ENCODE measurements at places on chromosomes 5 and 9. TPM values are rescaled to one million over a fixed set of nuclear protein-coding genes. Genes with fewer than 3 reads are reported as not detected.

Gene STING1
- 23.9 TPM for polyA plus RNA-seq

- no peak overlapping the region for H3K27ac ChIP-seq
- no peaks in the 10 kb centered on the region for H3K36me3 ChIP-seq
- no peak for DNase-seq
- no peaks in the 10 kb centered on the region for H3K27me3 ChIP-seq
- no peaks in the 10 kb centered on the region for H3K4me1 ChIP-seq
Measured at GRCh38 chr9:5493679-5494511, 16.4 kb upstream of the PDCD1LG2 start.

- H3K36me3 ChIP-seq, result no peaks in the 10 kb centered on the region
- H3K4me3 ChIP-seq, result no peak overlapping the region
Measured at GRCh38 chr9:37969130-37969529, 65.2 kb upstream of the SLC25A51 start.

DNA sequence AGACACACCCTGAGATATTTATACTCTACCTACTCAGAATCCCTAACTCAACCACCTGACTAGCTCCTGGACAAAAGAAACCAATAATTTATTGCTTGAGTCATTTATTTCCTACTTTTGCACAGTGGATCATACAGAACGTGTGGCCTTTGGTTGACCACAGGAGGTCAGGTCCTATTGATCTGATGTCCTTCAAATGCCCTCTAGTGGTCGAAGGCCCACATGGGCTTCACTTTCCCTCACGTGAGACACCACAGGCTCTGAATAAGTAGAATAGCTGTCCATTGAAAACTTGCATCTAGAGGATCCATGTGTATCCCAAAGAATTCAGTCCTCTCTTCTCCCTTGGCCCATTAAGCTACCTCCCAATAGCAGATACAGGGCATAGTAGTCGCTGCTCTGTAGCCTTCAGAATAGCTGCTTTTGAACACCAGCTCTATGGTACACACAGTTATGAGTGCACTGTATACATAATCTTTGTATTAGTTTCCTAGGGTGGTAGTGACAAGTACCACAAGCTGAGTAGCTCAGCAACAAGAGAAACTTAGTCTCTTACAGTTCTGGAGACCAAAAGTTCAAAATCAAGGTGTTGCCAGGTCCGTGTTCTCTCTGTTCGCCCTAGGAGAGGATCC is 177.6 kb upstream of the SMARCA2 start:
- H3K36me3 ChIP-seq, result no peaks in the 10 kb centered on the region
- no peaks in the 10 kb centered on the region for H3K27me3 ChIP-seq
- H3K27ac ChIP-seq, result no peak overlapping the region
- no peaks in the 10 kb centered on the region for H3K4me1 ChIP-seq

DNA sequence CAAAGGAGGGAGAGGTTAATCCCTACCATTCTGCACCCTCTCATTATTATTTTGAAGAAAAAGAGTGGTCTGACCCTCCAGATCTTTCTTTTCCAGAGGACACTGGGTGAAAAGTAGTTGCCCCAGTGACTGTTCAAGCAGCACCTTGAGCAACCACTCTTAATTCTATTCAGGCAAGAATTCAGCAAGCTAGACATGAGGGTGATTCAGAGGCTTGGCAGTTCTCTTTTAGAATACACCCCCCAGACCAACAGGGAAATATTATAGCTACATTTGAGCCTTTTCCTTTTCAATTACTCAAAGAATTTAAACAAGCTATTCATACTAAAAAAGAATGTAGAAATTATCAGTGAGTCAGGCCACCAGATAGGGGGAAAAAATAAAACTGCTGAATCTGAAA is 178.3 kb downstream of the MRPS30 start:
- no peak overlapping the region for H3K27ac ChIP-seq
- no peaks in the 10 kb centered on the region for H3K27me3 ChIP-seq
- no peak for DNase-seq
- H3K4me1 ChIP-seq, result no peaks in the 10 kb centered on the region
- no peak overlapping the region for H3K4me3 ChIP-seq

Gene FUT7
- not detected for polyA plus RNA-seq

DNA sequence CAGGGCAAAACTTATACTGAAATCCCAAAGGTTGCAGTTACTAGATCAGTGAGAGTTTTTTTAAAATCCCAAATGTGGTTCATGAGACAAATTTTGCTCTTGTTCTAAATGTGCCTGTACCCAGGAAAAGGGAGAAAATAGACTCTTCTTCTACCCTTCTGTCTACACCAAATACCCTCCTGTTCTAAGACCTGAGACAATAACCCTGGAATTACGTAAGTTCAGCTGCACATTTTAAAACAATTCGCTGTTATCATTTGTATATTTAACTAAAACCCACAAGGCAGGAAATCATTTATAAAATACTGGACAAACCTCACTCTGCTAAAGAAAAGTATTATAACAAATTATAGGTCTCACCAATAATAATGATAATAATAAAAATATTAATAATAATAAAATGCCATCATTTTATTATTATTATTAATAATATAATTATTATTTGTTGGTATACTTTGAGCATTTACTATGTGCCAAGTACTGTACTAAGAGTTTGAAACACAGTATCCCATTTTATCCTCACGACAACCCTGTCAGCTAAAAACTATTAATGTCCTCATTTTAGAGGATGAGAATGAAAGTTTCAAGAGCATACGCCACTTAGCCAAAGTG is 49.8 kb upstream of the AFAP1L1 start:
- no peak for DNase-seq
- H3K36me3 ChIP-seq, result no peaks in the 10 kb centered on the region
- H3K27ac ChIP-seq, result no peak overlapping the region
- H3K4me1 ChIP-seq, result no peaks in the 10 kb centered on the region
- no peaks in the 10 kb centered on the region for H3K27me3 ChIP-seq
- H3K4me3 ChIP-seq, result no peak overlapping the region

Gene ARHGEF28
- polyA plus RNA-seq, result 7.5 TPM

DNA sequence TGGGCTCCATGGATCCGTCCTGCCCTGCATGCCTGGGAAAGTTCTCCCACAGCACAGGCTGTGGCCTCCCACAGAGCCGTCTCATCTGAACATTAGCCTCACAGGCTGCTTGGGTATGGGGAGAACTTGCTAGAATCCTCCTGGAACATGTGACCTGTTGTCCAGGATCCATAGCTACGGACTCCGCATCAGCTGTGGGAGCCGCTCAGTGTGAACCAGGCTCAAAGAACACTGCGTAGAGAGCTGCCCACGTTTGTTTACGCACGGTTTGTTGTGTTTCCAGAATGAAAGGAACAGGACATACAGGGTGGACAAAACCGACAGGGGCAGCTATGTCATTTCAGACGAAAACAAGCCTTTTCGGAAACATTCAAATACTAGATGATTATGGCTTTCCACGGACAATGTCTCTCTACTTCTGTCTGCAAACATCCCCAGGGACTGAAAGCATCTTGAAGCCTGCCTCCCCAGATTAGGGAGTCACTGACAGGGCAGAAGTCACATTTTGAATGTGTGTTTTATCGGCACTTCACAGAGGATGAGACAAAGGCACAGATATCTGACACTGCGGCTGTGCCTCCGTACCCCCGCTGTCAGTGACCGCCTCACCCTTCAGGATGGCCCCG is 390.3 kb downstream of the GADD45G start:
- H3K27ac ChIP-seq, result no peak overlapping the region
- DNase-seq, result no peak
- H3K4me3 ChIP-seq, result no peak overlapping the region
- H3K4me1 ChIP-seq, result no peaks in the 10 kb centered on the region
- H3K36me3 ChIP-seq, result no peaks in the 10 kb centered on the region
- H3K27me3 ChIP-seq, result no peaks in the 10 kb centered on the region

Gene PCDHA4
- not detected for polyA plus RNA-seq

DNA sequence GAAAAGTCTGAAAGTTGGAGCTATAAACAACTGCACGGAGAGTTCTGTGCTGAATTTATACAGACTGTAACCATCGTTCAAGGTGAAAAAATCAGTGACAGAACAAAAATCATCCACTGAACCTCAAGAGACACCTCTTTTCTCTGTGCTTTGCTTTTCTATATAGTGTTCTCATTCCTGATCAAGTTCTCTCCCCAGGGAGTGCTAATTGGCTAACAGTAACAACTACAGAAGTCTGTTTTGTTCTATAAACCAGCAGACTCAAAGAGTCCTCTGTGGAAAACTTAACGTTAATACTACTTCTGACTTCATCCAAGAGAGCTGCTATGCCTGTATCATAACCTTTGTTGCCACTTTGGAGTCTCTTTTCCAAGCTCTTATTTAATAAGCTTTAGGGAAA is 1388.3 kb upstream of the C9orf72 start:
- no peak overlapping the region for H3K4me3 ChIP-seq
- no peaks in the 10 kb centered on the region for H3K27me3 ChIP-seq
- no peak overlapping the region for H3K27ac ChIP-seq
- no peak for DNase-seq
- no peaks in the 10 kb centered on the region for H3K4me1 ChIP-seq

Gene C9orf153
- not detected for polyA plus RNA-seq

- no peak for DNase-seq
- H3K4me3 ChIP-seq, result no peak overlapping the region
- no peaks in the 10 kb centered on the region for H3K27me3 ChIP-seq
- H3K36me3 ChIP-seq, result no peaks in the 10 kb centered on the region
Measured at GRCh38 chr9:117823576-117823975, 119.4 kb downstream of the TLR4 start.

Gene GABRA1
- polyA plus RNA-seq, result not detected

Gene MEGF10
- not detected for polyA plus RNA-seq

DNA sequence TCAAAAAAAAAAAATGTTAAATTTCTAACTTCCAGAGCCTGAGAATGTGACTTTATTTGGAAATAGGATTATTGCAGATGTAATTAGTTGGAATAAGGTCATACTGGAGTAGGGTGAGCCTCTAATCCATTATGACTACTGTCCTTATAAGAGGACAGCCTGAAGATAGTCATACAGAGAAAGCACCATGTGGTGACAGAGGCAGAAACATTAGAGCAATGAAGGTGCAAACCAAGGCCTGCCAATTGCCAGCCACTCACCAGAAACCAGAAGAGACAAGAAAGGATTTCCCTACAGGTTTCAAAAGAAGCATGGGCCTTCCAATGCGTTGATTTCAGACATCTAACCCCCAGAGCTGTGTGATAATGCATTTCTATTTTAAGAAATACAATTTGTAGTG is 659.2 kb upstream of the CHD1 start:
- H3K4me1 ChIP-seq, result no peaks in the 10 kb centered on the region
- no peak overlapping the region for H3K4me3 ChIP-seq
- DNase-seq, result no peak
- no peak overlapping the region for H3K27ac ChIP-seq
- no peaks in the 10 kb centered on the region for H3K27me3 ChIP-seq
- no peaks in the 10 kb centered on the region for H3K36me3 ChIP-seq

Gene DMRT3
- not detected for polyA plus RNA-seq

- no peaks in the 10 kb centered on the region for H3K4me1 ChIP-seq
- no peak overlapping the region for H3K4me3 ChIP-seq
- H3K27me3 ChIP-seq, result no peaks in the 10 kb centered on the region
- no peak for DNase-seq
Measured at GRCh38 chr5:1818784-1819183, 17.6 kb downstream of the NDUFS6 start.

Gene FOXD4
- polyA plus RNA-seq, result not detected

Gene OR13D1
- not detected for polyA plus RNA-seq

DNA sequence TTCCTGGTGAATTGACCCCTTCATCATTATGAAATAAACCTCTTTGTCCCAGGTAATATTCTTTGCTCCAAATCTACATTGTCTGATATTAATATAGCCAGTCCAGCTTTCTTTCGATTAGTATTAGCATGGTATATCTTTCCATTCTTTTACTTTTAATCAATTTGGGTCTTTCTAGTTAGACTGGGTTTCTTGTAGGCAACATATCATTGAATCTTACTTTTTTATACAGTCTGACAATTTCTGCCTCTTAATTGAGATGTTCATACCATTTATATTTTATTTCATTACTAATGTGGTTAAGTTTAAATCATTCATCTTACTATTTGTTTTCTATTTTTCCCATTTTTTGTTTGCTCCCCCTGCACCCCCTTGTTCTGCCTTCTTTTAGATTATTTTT is 61.7 kb upstream of the LIFR start:
- peaks cover 3% of the 10 kb centered on the region for H3K4me1 ChIP-seq
- no peaks in the 10 kb centered on the region for H3K36me3 ChIP-seq
- no peak overlapping the region for H3K27ac ChIP-seq
- DNase-seq, result no peak
- no peaks in the 10 kb centered on the region for H3K27me3 ChIP-seq

GRCh38 chr5:149857499-149857898 is 87.1 kb downstream of the PDE6A start:
- no peaks in the 10 kb centered on the region for H3K36me3 ChIP-seq
- no peaks in the 10 kb centered on the region for H3K4me1 ChIP-seq
- no peak overlapping the region for H3K27ac ChIP-seq
- DNase-seq, result peak; percentile 80
- H3K4me3 ChIP-seq, result no peak overlapping the region

Gene GPR150
- polyA plus RNA-seq, result not detected

Gene NME5
- polyA plus RNA-seq, result 2.6 TPM

Data from aorta (tissue), 5 donors.